ENCODE measurements at places on chromosomes 5 and 9.
A peak's percentile ranks its signal among the peaks of the same experiment; 100 is the strongest.

- DNase-seq, result no peak
Observed at GRCh38 chr9:84304166-84304565, 36.4 kb downstream of the SLC28A3 start.

DNA sequence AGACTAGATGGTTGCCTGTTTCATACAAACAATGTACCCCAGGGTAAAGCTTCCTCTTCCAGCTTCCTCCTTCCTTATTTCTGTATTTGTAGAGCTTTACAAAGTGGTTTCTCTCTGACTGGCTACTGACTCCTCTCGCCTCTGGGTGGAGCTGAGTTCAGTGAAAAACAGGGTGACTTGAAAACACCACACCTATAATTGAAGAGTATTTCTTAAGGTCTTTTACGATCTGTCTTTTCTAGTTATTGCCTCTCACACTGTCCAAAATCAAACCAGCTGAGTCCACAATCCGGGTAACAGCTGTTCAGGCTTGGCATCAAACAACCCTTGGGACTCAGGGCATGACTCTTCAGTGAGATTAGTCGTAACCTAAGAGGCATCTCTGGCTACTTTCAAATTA, 200.4 kb downstream of the ARRDC3 start:
- DNase-seq, result no peak

GRCh38 chr9:113899205-113899604, 23.1 kb downstream of the ZNF618 start:
- DNase-seq, result no peak

DNA sequence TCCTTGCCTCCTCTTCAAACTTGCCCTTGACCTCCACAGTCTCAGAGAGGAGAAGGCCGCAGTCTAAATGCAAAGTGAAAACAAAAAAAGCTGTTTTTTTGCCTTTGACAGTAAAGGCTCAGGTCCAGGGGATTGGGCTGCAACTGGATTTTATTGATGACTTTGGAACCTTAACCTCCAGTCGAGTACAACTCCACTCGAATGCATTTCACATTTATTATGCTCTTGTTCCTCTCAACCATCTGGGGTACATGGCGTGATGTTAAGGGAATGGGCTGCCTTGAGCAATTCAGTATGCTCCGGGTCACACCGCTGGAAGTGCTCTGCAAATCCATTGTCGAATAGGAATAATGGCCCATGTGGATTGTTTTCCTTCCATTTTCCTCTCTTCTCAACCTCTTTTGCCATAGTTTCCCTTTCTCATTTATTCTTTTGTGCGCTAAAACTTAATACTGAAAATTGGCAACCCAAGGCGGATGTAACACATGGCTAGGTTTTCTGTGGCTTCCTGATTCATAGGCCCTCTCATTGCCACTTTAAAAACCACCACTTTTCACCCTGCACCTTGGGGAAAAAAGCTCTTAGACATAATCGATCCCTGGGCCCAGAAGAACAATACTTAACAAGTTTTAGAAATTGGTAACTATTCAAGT, 34.3 kb downstream of the ITK start:
- no peak for DNase-seq

- no peak for DNase-seq
Observed at GRCh38 chr5:160466889-160467554, 45.4 kb downstream of the PTTG1 start.

- DNase-seq, result peak; percentile 54
Observed at GRCh38 chr5:132830436-132831094, at the start of gene SHROOM1. Gene SHROOM1, minus strand, starts transcription at chr5:132830647. Its CDS starts 4,507 bp downstream, at chr5:132826140.

DNA sequence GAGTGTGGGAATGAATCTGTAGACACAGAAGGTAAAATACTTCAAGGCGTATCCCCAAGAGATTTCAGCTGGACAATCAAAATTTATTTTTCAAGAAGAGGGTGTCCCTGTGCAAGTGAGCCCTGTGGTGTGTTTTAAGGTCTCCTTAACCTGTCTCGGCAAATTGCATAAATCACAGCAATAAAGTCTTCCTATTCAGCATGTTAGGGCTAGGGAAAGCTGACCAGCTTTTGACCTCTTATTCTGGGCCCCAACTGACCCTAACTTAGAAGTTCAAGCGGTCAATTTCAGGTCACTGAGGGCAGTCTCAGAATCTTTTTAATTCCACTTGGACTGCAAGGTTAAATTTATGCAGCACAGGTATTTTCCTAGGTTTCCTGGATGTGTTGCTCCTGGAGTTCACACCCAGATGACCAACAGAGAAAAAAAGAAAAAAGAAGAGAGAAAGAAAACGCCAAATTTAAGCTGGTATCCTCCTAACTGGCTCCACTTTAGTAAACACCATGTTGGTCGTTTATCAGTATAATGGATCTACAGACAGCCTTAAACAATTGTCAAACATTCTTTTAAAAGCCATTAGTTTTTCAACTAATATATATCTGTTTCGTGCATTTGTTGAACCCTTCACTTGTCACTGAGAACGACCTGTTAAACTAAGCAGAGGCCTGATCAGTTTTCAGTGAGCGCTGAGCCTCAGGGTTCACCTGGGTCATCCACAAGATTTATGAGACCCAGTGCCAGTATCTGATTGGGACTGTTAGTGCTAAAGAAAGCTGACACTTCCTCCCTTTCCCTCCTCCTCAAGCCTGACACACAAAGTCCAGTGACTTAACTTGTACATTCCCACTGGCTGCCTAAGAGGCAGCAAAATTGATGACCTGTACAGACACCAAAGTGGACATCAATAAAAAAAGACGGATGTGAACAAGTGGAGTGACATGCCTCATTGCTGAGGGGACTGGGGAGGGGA, 546.1 kb downstream of the NR2F1-AS1 start:
- no peak for DNase-seq

DNA sequence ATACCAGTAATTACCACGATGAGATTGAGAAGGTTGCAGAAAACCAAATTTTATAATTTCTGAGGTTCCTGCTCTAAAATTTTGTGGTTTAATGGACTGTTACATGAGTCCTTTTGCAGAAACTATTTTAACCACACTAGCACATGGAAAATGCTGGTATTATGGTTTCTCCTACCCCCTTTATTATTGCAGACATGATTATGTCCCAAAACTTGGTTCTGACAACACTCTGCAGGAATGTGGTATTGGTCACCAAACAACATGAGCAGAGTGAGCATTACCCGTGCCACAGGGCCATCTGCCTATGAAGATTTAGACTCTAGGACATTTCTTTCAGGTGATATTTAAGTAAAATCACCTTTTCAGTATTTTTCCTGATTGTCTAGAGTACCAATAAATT, 2.8 kb upstream of the ECM2 start:
- no peak for DNase-seq

DNA sequence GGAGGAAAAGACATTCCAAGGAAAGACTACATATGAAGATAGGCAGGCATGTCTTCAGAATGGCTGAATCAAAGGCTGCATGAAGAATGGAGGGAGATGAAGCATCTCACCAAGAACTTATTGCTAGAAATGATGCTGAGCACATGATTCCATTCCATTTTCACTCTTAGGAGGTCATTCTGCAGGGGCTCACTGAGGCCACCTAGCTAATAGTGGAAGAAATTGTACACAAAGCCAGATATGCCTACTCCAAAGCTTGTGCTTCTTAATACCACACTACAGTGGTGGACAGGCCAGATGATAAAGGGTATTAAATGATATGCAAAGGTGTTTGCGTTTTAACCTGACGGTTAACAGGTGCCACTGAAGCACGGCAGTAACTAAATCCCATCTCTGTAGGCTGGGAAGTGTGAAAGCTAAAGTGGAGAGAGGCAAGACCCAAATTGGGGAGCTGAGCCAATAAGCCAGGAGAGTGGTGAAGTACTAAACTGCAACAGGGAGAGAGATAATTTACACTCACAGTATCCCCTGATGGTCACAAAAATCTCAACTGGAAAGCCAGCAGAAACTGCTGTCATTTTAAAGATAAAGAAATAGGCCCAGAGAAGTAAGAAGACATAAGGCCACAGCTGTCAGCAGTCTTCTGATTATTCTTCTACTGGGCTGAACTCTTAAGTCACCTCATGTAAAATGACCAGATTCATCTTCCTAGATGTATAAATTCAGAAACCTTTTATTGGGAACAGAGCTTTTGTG, 14.6 kb downstream of the NDUFA8 start:
- no peak for DNase-seq

DNA sequence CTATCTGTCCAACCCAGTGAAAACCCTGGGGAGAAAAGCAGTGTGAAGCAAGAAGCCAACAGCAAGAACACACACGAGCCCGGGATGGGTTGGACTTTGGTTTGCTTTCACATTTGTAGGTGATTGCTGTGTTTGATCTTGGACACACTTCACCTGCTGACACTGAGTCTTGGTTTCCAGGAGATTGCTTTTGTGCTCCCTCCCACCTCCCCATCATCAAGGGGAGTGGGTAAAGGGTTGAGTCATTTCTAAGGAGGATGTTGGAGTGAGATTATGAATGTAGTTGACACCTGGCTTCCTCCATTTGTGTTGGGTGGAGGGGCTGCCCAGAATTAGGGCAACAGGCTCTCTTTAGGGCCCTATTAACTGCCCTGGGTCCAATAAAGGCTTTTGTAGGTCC, 37.5 kb downstream of the ANKDD1B start:
- DNase-seq, result no peak

DNA sequence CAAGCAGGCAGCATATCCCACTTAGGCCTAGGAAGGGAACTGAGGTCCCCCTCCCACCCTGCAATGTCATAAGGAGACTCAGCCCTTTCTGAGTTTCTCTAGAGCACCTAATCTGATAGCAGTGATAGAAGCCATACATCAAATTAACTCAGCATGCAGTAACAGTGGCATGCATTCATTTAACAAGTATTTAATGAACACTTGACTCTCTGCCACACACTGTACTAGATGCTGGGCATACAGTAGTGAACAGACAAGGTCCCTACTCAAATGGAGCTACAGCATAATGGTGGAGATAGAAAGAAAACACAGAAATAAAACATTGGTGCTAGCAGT, 58.6 kb downstream of the SLC22A5 start:
- no peak for DNase-seq

GRCh38 chr5:74978345-74978744, 74.0 kb downstream of the GCNT4 start:
- no peak for DNase-seq

- DNase-seq, result no peak
Observed at GRCh38 chr5:6412811-6413210, 34.5 kb upstream of the MED10 start.

DNA sequence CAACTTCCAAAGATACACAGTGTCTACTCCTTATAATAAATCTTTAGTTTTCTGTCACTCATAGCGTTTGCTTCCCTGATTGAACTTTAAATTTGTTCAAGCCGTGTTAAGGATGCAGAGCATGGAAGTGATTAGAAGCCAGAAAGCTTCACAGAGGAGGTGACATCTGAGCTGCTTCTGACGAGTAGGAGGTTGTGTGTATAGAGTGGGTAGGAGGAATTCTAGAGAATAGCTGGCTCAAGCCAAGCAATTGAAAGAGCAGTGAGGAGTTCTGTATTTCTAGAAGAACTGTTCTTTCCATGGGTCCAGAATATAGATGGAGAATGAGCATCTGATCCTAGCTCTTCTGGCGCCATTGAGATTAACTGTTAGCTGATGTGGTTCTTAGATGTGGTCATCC, 6.0 kb downstream of the NUDT2 start:
- no peak for DNase-seq

- DNase-seq, result no peak
Observed at GRCh38 chr9:107049046-107049802, 186.3 kb downstream of the ZNF462 start.

DNA sequence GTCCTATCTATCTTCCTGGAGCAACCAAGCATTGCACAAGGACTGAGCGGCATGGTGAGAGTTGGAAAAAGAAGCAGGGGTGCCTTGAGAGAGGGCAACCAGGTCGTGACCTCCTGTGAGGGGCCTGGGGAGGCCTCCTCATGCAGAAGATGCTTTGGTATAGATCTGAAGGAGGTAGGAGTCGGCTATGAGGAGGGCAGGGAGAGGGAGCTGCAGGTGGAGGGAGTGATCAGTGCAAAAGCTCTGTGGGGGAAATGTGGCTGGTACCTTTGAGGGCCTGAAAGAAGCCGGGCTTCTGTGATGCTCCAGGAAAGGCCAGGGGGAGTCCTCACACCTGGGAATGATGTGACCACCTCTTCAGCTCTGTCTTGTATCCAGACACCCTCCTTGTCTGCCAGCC, 3.6 kb upstream of the SLC25A48 start:
- DNase-seq, result no peak

DNA sequence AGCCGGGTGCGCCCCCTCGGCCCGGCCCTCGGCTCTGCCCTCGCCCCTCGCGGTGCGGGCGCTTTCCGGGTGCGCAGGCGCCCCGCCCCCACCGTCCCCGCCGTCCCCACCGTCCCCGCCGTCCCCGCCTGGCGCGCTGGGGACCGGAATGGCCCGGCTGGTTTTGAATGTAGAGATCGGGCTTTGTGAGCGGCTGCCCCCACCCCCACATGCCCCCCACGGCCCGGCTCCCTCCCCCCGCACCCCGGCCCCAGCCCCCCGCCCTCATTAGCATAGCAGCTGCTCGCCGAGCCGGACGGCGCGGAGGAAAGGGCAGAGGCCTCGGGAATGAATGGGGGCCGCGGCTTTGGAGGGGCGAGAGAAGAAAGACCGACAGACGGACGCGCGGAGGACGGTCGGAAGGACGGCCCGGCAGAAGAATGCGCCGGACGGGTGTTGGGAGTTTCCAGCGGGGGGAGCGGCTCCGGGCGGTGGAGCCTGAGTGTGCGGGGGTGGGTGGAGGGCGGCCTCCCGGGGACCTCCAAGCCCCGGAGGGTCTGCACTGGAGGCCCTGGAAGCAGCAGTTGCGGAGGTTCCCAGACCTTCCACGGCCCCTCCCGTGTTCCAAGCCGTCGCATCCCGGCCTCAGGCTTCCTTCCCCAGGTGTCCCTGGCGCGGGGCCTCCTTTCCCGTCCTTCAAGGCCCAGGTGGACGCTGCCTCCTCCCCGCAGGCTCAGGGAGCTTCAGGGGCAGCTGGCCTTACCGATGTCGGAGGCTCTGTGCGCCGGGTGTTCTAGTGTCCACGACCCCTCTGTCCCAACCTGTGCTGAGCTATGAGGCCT, 6.0 kb downstream of the NRARP start:
- DNase-seq, result no peak

GRCh38 chr5:36576721-36577120, 29.7 kb upstream of the SLC1A3 start:
- no peak for DNase-seq

GRCh38 chr5:103446813-103447212, 115.8 kb downstream of the NUDT12 start:
- DNase-seq, result no peak

GRCh38 chr9:110006657-110007056, 201.3 kb downstream of the C9orf152 start:
- no peak for DNase-seq

DNA sequence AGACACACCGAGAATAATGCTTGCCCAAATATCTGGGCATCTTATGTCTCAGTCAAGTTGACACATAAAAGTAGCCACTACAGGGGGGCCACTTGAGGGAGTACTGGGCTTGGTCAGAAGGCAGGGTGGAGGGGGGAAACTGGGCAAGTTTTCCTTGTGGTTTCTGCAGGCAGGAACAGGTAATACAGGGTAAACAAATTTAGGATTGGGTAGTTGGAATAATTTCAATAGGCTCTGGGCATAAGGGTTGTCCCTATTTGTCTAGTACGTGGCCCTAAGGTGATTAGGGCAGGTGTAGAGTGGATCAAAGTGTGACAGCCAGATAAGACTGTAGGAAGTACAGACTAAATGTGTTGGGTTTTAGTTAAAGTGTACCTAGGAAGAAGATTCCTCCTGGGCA, 353.1 kb downstream of the TLE4 start:
- DNase-seq, result no peak

- no peak for DNase-seq
Observed at GRCh38 chr5:149559706-149560105, 8.5 kb upstream of the CSNK1A1 start.

GRCh38 chr5:166505544-166505943, 1785.9 kb upstream of the WWC1 start:
- DNase-seq, result no peak

All from prostate gland (tissue), 2 donors.